ENCODE measurements at places on chromosomes 6 and 20. TPM values are rescaled to one million over a fixed set of nuclear protein-coding genes. Genes with fewer than 3 reads are reported as not detected.

Gene XRN2
- 87.5 TPM for total RNA-seq

Gene UBE2V1
- 81.9 TPM for total RNA-seq

Gene RAD21L1
- not detected for total RNA-seq

Gene ZSCAN26
- 10.1 TPM for total RNA-seq

Gene SYNE1
- 11.2 TPM for total RNA-seq

Gene FNDC11
- 0.78 TPM for total RNA-seq

Gene FAM83D
- 51.8 TPM for total RNA-seq

Gene KCNK5
- total RNA-seq, result 0.04 TPM

Gene KHDRBS2
- not detected for total RNA-seq

Gene NUS1
- total RNA-seq, result 32.3 TPM

Gene ZNF311
- 3.3 TPM for total RNA-seq

Gene MCCD1
- not detected for total RNA-seq

Gene SLC22A2
- total RNA-seq, result not detected

Gene POM121L2
- total RNA-seq, result not detected

Gene FAM209B
- total RNA-seq, result 0.71 TPM

Gene PTGIS
- not detected for total RNA-seq

Gene NFKBIE
- total RNA-seq, result 15.8 TPM

Gene UNC5CL
- total RNA-seq, result 0.28 TPM

Gene LY6G6D
- total RNA-seq, result not detected

Gene GDAP1L1
- total RNA-seq, result not detected

Gene GGTLC1
- not detected for total RNA-seq

Gene ACTL10
- 1.1 TPM for total RNA-seq

Gene ATP6V1G2
- 0.56 TPM for total RNA-seq

Gene WFDC11
- total RNA-seq, result not detected

Gene OPRM1
- total RNA-seq, result not detected

Gene SLC4A11
- total RNA-seq, result 11.3 TPM

Gene NOX3
- not detected for total RNA-seq

Gene MEP1A
- not detected for total RNA-seq

Gene SNAI1
- 0.04 TPM for total RNA-seq

Gene BEND6
- 1.8 TPM for total RNA-seq

Gene CNKSR3
- 2.4 TPM for total RNA-seq

Gene IL17A
- not detected for total RNA-seq

Gene PTPRT
- total RNA-seq, result not detected

Gene DLL1
- 18.8 TPM for total RNA-seq
